ENCODE measurements at places on chromosomes 4 and X.

GRCh38 chr4:10983268-10983667, 298.7 kb upstream of the CLNK start:
- DNase-seq, result no peak

DNA sequence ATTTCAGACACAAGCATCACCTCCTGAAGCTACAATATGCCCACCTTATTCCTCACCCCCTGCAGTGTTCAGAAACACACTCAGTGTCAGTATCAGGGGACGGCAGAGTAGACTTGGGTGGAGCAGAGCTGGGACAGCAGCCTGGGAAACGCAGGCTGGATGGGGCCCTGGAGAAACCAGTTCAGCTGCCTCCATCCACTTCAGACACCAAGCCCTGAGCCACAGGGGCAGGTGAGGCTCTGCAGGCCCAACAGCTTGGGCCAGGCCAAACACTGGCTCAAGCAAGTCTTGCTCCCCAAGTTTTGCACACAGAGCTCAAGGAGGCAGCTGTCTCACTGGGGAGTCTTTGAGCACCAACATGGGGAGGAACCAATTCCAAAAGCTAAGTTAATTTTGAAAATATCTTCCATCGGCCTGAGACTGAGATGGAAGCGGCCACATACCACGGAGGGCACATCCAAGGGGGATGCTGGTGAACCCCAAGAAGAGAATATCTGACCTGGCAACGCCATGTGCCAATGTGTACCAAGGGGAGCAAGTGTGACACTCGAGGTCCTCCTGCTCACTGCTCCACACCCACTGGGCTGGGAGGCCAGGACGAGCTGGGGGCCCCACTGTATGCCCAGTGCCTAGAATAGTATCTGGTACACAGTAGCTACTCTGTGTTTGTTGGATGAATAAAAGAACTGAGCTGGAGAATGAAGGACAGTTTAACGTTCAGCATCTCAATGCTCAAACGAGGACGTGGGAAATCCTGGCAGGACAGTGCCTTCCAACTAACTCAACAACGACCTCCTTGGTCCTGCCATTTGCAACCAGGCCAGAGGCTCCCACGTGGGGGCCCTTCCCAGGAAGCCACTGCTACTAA, 45.6 kb downstream of the PPP2R2C start:
- DNase-seq, result no peak

DNA sequence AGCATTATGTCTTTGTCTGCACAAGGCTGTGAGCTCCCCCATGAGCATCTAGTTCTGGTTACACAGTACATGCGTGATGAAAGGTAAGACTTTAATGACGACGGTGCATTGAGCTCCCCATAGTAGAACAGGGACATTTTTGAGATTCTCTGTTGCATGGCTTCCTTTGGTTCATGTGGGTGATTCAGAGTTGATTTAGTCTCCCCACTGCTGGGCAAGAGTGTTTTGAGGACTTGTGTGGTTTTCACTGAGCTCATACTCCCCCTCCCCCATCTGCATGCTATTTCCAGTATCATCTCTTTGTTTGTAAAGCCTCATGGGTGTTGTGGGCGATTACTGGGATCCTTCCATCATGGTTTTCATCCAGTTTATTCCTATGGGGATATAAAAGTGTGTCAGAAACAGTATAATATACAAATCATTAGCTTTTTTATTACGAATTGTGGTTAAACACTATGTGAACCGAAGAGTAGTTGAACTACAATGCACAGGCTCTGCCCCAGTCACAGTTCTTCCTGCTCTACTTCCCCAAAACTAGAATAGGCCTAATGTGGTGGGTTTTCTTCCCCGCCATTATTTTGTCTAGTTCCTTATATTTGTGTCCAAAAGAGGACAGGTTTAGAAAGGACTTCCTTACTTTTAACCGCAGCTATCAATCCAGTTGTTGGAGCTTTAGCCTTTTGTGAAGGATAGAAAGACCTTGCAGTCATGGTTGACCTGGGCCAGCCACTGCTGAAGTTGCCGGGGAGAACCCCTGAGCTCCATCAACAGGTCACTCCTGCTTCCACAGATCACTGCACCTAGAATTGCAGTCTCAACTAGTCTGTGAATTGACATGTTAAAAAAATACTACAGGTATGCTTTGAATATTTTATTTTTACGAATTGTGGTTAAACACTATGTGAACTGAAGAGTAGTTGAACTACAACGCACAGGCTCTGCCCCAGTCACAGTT, 30.4 kb downstream of the KIT start:
- DNase-seq, result no peak

- DNase-seq, result no peak
Measured at GRCh38 chrX:153387987-153388721, 13.0 kb downstream of the PNMA6E start.

DNA sequence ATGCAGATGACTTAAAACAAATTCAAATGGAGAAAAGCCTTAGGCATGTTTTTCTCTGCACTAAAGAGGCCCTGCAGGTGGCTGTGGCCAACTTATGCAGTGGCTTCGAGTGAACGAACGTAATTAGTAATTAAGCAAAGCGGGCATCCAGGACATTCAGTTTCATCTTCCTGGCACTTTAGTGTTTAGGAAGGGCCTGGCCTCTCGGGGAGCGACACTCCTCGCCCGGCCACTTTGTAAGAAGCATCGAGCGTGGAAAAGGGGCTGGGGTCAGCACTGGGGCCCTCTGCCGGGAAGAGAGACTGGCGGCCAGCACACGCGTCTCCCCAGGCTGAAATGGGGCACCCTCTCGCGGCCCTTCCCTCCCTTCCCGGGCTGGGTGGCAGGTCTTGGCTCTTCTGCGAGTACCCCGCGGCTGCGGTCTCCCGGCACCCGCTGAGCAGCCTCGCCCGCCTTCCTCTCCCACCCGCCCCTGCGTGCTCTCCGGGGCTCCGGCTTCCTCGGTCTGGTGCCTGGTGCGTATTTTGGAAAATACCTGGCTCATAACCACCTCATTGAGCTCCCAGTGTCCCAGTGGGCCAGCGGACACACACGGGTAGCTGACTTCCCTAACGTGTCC, 677 bp upstream of the CYP4V2 start:
- DNase-seq, result peak; percentile 46

DNA sequence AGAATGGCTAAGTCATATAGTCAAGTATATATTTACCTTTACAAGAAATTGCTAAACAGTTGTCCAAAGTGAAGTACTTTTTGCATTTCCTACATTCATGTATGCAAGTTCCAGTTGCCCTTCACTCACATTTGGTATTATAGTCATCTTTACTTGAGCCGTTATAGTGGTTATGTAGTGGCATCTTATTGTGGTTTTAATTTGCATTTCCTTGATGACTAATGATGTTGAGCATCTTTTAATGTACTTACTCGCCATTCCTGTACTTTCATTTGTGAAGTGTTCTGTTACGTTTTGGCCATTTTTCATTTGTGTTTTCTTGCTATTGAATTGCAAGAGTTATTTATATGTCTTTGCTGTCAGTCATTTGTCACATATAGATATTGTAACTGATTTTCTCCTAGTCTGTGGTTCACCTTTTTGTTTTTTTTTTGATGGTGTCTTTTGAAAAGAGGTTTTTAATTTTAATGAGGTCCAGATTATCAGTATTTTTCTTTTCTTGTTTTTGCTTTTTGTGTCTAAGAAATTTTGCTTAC, 27.6 kb downstream of the ARFIP1 start:
- DNase-seq, result no peak

GRCh38 chr4:13298655-13299054, 185.5 kb downstream of the RAB28 start:
- no peak for DNase-seq

DNA sequence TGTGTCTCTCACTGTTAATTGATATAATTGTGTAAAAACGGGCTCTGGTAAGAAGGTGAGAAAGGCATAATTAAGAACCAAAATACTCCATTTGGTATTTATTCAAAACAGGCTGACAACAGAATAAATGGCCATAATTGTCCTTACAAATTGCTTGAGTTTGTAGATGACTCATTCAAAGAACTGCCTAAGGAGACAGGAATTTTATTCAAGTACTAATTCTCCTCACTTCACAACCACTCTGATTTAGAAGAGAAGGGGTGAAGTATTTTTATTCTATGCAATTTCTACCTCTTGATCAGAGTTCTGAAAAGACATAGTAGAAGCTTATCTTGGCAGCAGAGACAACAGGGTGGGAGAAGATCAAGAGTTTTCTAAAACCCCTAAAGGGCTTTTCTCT, 43.1 kb downstream of the ATP11C start:
- DNase-seq, result no peak

DNA sequence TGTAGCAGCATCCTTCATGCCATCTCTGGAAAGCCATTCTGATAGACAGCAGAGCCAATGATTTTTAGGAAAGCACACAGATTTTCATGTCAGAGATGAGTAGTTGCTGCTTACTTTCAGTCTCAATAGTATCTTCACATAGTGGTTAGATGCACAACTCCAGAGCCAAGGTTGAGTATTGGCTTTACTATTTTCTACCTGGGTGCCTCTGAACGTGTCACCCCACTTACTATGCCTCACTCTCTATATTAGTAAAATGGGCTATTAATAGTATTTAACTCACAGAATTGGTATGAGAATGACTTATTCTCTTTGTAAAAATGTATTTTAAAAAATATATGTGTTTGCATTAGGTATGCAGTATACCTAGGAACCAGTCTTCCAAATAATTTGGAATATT, 108.8 kb upstream of the STIM2 start:
- no peak for DNase-seq

DNA sequence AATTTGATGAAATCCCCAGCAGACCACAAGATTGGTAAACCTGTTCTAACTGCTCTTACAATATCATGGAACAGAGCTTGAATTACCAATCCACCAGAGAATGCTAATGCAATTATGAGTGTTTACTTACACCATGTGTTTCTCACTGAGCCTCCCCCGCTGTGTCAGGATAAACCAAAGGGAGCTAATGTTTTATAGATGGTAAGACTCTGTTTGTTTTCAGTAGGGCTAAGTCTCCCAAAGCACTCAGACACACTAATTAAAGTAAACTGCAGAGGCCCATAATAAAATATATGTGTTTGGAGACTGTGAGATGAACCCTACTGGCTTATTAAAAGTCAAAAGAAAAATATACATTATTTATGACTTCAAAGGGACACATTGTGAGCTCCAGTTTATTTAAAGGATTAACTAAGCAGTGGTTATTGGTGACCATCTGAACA, 261.7 kb upstream of the FAM241A start:
- no peak for DNase-seq

- DNase-seq, result no peak
Measured at GRCh38 chr4:73684097-73684496, 56.3 kb upstream of the CXCL8 start.

- DNase-seq, result no peak
Measured at GRCh38 chrX:147340947-147341346, 526.4 kb upstream of the CXorf51A start.

- DNase-seq, result no peak
Measured at GRCh38 chr4:150983851-150984250, 31.2 kb downstream of the LRBA start.

DNA sequence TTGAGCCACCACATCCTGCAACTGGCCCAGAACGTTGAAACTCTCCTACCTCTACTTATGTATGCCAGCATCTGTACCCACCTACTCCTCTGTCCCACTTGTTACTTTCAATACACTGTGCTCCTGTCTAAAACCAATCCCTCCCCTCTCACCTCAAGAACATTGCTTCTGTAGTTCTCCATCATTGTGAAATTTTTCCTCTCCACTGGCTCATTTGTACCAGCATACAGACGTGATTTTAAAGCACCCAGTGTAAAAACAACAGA, 25.5 kb upstream of the USO1 start:
- DNase-seq, result no peak

GRCh38 chr4:81237791-81238190, 22.8 kb upstream of the PRKG2 start:
- no peak for DNase-seq

GRCh38 chr4:6360385-6360784, 90.7 kb downstream of the WFS1 start:
- DNase-seq, result peak; percentile 17

DNA sequence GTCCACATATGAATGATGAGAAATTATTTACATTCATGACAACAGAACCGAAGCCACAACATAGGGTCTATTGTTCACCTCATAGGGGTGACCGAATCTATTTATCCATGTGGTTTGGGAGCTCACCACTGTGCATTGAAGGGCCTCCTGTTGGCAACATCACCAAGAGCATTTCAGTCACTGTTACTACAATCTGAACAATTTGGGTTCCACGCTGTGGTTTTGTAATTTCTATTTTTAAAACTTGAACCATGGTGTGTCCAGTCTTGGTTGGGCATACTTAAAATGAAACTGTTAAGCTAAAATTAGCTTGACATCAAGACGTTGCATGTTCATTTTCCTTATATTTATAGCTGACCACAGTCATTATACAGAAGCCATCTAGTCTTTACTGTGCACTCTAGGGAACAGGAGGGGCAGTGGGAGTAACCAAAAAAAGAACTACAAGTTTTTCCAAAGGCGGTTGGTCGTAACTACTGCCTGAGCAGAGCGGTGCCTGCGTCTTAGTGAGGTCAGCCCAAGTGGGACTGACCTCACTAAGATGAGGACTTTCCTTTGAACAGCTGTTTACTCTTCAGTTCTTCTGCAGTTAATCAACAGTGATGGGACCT, 192.1 kb downstream of the SPRY1 start:
- no peak for DNase-seq

DNA sequence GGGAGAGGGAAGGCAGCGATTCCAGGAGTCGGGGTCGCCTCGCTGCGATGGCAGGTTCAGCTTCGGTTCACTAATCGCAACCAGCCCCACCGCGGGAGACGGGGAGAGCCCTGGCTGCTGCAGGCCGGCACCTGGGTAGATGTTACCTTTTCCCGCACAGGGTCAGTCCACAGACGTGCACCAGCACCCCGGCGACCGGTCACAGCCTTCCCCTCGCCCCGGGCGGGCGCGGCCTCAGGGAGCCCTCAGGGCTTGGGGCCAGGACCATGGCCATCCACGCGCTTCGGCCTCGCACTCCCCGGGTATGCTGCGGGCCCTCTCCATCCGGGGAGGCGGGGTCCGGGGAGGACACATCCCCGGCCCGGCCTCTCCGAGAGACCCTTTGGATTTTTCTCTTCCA, 26.1 kb upstream of the EXOC1L start:
- DNase-seq, result no peak

- no peak for DNase-seq
Measured at GRCh38 chr4:98430708-98431403, 169.7 kb downstream of the RAP1GDS1 start.

Data from NCI-H1092 (cell line).